ENCODE measurements at places on chromosomes 13 and 19.

- peak; percentile 43 for DNase-seq
These were observed 30.7 kb downstream of the HTR2A start for GRCh38 chr13:46866150-46866549.

DNA sequence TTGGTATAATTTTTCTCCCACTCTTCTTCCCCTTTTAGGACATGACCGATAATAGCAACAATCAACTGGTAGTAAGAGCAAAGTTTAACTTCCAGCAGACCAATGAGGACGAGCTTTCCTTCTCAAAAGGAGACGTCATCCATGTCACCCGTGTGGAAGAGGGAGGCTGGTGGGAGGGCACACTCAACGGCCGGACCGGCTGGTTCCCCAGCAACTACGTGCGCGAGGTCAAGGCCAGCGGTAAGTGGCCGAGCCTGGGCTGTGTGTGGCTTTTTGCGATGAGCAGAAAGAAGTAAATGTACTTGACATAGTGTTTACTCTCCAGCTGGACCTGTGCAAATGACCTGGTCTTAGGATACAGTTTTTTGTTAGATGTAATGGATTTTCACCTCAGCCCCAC, 102.5 kb downstream of the ARHGEF7 start:
- no peak for DNase-seq

- peak; percentile 73 for DNase-seq
These were observed 673 bp downstream of the ZNF486 start for GRCh38 chr19:20167651-20168122.

DNA sequence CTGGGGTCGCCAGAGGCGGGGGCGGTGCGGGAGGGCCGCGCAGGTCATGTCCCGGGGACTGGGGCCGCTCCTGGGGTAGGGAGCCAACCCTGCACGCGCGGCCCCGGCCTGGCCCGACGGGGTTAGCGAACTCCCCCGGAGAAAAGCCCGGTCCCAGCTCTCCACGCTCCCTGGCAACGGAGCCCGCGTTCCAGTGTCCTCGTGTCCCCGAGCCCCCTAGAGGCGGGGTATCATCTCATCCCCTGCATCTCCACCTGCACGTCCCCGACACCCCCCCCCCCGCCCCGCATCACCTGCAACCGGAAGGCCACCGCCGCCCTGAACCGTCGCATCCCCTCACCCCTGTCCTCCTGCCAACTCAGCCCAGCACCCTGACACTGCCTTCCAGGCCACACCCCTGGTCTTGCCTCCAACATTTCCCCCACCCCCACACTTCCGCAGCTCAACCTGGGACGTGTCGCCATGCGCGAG, 2.7 kb downstream of the WDR88 start:
- no peak for DNase-seq

- no peak for DNase-seq
These were observed 40.9 kb downstream of the GSX1 start for GRCh38 chr13:27833206-27833605.

GRCh38 chr19:35936738-35937268, 629 bp downstream of the LRFN3 start:
- no peak for DNase-seq

- DNase-seq = no peak
These were observed 35.5 kb upstream of the TMEM255B start for GRCh38 chr13:113723410-113724015.

- no peak for DNase-seq
These were observed 267.4 kb downstream of the ABCC4 start for GRCh38 chr13:95033890-95034289.

GRCh38 chr19:12112701-12113100, 27.4 kb downstream of the ZNF20 start:
- no peak for DNase-seq

- peak; percentile 66 for DNase-seq
These were observed 154.4 kb downstream of the GGACT start for GRCh38 chr13:100434010-100434763.

GRCh38 chr13:101876951-101877350, 424.5 kb downstream of the ITGBL1 start:
- DNase-seq = no peak

GRCh38 chr13:105177265-105177900, 1358.1 kb downstream of the EFNB2 start:
- no peak for DNase-seq

DNA sequence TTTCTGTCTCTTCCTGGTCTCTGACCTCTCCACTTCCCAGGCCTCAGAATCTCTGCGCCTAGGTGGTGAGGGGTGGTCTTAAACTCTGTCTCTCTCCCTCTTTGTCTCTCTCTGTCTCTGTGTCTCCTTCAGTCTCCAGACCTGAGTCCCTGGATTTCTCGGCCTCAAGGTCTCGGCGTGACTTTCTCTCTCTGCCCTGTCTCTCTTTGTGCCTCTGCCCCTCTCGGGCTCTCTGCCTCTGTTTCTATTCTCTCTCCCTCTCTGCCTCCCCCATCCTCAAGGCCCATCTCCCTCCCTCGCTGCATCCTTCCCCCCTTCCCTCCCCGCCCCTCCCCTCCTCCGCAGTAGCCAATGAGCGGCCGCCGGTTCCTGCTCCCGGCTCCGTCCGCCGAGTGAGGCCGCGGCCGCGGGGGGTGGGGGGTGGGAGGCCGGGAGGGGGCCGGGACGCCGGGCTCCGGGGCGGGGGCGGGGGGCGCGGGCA, at the start of gene CACNG7:
Gene CACNG7 (plus strand): TSS at position 344 of the 481 bp plus-strand sequence. CDS start 3,554 bp downstream, outside the sequence.
- peak; percentile 48 for DNase-seq

DNA sequence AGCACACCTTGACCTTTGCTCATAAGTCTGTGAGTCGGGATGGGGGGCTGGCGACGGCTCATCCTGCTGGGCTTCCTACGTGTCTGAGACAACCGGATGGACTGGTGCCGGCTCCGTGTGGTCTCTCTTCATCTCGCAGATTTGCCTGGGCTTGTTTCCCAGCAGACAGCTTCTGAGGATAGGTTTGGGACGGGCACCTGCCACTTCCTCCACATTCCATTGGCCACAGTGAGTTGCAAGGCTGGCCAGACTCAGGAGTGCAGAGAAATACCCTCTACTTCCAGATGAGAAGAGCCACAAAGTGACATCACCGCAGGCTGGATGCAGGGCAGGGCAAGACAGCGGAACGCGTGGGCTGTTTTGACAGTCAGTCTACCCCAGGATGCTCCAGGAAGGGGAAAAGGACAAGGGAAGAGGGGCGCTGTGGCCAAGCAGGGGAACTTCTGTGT, 48.1 kb downstream of the IRS2 start:
- no peak for DNase-seq

GRCh38 chr13:109913936-109914510, 127.6 kb upstream of the IRS2 start:
- no peak for DNase-seq

- DNase-seq = no peak
These were observed 22.6 kb downstream of the SUGP1 start for GRCh38 chr19:19297759-19298158.

GRCh38 chr13:39148513-39148961, 110.3 kb downstream of the NHLRC3 start:
- peak; percentile 79 for DNase-seq

GRCh38 chr19:18660051-18660910, 23.2 kb upstream of the CRTC1 start:
- DNase-seq = peak; percentile 67

DNA sequence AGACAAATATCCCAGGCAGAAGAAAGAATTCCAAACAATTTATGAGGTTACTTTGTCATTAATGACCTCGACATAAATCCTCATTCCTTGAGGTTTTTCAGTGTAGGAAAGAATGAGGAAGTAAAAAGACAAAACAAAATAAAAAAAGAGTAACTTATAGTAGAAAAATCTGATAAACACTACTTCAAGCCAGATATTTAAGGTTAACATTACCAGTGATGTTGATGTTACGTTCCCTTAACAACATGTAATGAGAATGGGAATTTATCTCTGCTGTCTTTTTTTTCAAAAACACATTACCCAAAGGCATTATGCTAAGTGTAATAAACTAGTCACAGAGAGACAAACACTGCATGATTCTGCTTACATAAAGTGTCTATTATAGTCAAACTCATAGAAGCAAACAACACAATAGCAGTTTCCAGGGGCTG, 935.1 kb downstream of the SLITRK1 start:
- no peak for DNase-seq

DNA sequence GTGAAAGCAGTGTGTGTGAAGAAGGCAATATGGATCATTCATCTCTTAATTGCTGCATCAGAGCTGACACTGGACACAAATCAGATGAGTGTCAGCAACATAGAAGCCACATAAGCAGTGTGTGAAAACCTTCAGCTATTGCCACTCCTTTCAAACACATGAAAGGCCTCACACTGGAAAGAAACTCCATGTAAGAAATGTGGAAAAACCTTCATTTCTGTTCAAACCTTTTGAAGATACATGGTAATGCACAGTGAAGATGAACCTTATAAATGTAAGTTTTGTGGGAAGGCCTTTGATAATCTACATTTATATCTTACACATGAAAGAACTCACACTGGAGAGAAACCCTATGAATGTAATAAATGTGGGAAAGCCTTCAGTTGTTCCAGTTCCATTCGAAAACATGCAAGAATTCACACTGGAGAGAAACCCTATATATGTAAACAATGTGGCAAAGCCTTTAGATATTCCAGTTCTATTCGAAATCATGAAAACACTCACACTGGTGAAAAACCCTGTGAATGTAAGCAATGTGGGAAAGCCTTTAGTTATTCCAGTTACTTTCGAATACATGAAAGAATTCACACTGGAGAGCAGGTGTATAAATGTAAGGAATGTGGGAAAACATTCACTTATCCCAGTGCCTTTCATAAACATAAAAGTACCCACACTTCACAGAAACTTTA, 53.6 kb downstream of the ZNF823 start:
- no peak for DNase-seq

- no peak for DNase-seq
These were observed 65.0 kb downstream of the ARHGEF7 start for GRCh38 chr13:111179908-111180760.

DNA sequence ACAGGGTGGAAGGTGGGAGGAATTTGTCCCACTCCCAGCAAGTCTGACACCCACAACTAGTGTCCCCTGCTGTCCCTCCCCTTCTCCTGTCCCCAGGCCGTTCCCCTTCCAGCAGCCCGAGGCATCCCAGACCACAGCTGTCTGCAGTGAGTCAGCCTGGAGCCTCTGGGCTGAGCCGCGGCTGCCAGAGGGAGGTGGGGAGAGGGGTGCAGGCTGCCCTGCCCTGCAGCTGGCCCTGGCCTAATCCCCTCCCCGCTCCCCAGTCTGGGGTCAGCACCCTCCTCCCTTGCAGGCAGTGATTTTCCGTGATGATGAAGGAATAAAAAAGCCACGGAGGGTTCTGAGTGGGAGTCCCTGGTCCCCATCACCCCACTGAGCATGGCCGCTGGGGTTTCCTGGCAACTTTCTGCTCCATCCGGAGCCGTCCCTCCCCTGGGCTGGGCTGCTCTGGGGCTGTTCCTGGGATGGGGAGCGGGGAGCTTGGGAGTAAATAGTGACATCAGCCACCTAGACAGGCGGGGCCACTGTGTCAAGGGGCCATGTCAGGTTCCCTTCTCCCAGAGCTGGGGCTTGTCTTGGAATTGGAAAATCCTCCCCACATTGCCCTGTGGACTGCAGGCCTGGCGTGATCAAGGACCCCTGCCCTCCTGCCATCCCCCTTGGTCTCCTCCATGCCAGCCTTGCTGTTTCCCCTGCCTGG, 16.8 kb downstream of the SPC24 start:
- peak; percentile 83 for DNase-seq

GRCh38 chr19:15296841-15297415, 35.4 kb downstream of the BRD4 start:
- DNase-seq = no peak

DNA sequence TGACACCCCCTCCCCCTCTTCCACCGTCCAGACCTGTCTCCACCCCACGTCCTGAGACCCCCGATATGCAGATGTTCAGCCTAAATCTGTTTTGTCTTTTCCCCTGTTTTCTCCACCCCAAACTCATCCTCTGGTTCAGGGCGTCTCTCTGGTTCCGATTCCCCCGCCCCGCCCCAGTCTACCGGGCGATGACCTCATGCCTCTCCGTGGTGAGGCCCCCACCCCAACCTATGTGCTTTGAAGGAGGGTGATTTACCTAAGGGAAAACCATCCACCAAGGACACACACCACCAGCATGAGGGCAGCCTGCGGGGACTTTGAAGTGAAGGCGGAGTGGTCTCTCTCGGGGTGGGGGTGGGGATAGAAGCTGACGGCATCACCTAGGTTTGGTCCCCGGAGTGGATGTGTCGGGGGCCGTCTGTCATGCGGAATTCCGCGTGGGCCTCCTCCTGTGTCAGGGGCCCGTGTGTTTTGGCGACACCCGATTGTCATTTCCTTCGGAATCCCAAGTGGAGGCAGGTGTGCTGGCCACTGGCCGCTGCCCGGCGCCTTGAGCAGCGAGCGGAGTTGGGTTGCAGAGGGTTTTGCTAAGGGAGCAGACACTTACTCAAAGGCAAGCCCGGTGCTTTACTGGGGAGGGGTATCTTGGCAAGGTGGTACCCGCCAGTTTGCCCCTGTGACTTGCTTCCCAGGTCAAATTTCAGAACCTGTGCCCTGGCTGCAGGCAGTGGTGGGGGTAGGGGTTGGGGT, 1.4 kb downstream of the FZR1 start:
- peak; percentile 10 for DNase-seq

- no peak for DNase-seq
These were observed 29.6 kb upstream of the TMEM255B start for GRCh38 chr13:113729187-113730019.

- DNase-seq = peak; percentile 76
These were observed 19.0 kb upstream of the GPI start for GRCh38 chr19:34345947-34346351.

GRCh38 chr13:106534639-106535551, 567 bp downstream of the EFNB2 start:
- peak; percentile 35 for DNase-seq

- DNase-seq = no peak
These were observed 26.7 kb upstream of the C19orf12 start for GRCh38 chr19:29741776-29742175.

Measured in cardiac fibroblast (primary cell).